ENCODE measurements at places on chromosomes 6 and 20. TPM values are rescaled to one million over a fixed set of nuclear protein-coding genes. Genes with fewer than 3 reads are reported as not detected.

DNA sequence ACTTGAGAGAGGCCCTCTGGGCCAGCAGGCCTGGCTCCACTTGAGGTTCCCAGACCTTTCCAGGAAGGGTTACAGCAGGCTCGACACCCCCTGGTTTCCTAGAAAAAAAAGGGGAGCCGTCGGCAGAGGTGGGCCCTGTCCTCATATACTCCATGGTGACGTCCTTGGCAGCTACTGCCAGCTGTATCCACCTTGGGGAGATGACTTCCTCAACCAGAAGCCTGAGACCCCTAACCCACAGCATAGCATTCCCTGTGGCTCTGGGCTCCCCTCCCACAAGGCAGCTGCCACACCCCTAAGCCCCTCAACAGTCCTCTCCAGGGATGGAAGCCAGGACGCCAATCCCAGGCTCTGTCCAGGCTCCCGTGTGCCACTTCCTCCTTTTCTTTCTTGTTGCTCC lies 294.8 kb downstream of the CDC5L start:
- H3K36me3 ChIP-seq = no peaks in the 10 kb centered on the region
- H3K4me1 ChIP-seq = peaks cover 2% of the 10 kb centered on the region
- H3K4me3 ChIP-seq = no peak overlapping the region
- no peak for DNase-seq

- H3K36me3 ChIP-seq = no peaks in the 10 kb centered on the region
- no peak overlapping the region for H3K27ac ChIP-seq
- H3K4me1 ChIP-seq = no peaks in the 10 kb centered on the region
Observed at GRCh38 chr6:112225691-112226090, 28.7 kb downstream of the LAMA4 start.

GRCh38 chr6:154266560-154267099 lies 90.0 kb downstream of the IPCEF1 start:
- H3K36me3 ChIP-seq = no peaks in the 10 kb centered on the region
- no peak for DNase-seq
- no peaks in the 10 kb centered on the region for H3K27me3 ChIP-seq

- no peak overlapping the region for H3K27ac ChIP-seq
- H3K27me3 ChIP-seq = peaks cover 38% of the 10 kb centered on the region
- no peak for DNase-seq
- no peaks in the 10 kb centered on the region for H3K36me3 ChIP-seq
- H3K4me3 ChIP-seq = no peak overlapping the region
- H3K4me1 ChIP-seq = peaks cover 23% of the 10 kb centered on the region
Observed at GRCh38 chr6:68632734-68633133, 2.3 kb upstream of the ADGRB3 start.

Gene PDE10A
- 0.20 TPM for total RNA-seq

Data from T-helper 17 cell (primary cell).